ENCODE measurements at places on chromosomes 13 and 19. TPM values are rescaled to one million over a fixed set of nuclear protein-coding genes. Genes with fewer than 3 reads are reported as not detected.

DNA sequence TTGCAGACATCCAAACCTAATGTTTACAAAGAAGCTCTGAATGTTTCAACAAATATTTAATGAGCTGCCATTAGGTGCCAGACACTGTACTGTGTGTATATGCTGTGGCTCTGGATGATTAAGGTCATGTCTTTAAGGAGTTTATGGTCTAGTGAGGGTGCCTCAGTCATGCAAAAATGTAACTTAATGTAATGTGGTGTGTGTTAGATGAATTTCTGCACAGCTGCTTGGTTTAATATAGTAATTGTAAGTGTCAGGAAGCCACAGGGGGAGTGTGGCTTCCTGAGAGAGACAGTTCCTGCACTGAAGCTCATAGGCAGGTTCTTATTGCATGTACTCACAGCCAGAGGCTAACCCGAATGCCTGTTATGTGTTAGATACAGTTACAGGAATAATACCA, 43.3 kb downstream of the SPATA13 start:
- no peak for DNase-seq

GRCh38 chr13:20860844-20861243, 41.7 kb downstream of the XPO4 start:
- DNase-seq = no peak

- peak; percentile 56 for DNase-seq
Measured at GRCh38 chr13:31629085-31629780, 110.1 kb upstream of the RXFP2 start.

DNA sequence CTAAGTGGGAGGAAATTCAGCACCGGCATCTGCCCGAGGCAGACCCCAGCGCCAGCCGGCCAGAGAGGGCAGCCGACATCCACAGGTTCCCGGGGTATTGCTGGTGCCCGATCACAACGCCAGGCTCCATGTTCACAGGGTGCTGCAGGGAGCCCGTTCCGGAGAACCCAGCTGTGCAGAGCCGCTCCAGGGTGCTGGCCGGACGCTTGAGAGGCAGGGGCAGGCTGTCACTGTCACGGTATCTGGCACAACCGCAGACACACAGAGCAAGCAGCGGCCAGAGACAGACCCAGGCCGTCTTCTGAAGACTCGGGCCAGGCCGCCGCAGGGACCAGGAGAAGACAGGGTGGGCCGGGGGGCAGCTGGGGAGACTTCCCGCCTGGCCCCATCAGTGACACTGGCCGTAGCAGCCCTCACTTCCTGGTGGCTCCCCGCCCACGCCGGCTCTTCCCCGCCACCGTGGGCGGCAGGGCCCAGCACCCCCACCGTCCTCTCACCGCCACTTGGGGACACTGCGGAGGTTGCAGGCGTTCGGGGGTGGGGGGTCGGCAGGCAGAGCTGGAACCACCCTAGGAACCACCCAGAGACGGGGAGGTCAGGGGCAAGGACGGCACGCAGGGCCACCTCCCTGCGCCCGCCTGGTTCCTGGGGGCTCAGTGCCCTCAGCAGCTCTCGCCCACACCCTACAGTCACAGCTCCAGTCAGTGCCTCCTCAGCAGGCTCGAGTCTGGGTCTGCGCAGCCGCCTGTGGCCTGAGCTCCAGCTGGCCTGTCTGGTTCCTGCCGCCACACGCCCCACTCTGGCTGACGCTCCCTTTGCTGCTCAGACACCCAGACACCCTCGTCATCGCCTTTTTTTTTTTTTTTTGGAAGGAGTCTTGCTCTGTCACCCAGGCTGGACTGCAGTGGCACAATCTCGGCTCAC, 3.8 kb downstream of the RNF126 start:
- peak; percentile 53 for DNase-seq

The GJB6 gene
- total RNA-seq = not detected

DNA sequence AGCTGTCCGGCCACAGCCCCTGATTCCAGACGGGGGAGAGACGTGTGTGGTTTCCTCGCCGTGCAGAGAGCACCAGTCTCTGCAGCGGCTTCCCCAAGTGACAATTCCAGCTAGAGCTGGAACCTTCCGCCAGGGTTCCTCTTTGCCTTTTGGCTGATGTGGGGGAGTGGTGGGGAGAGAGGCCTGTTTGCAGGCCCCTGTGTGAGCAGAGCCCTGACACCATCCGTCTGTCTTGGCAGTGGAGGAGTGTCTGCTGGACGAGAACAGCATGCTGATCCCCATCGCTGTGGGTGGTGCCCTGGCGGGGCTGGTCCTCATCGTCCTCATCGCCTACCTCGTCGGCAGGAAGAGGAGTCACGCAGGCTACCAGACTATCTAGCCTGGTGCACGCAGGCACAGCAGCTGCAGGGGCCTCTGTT, 25.0 kb downstream of the LAMP1 start:
- DNase-seq = no peak

- no peak for DNase-seq
Measured at GRCh38 chr19:13981988-13982501, 24.1 kb downstream of the RFX1 start.

GRCh38 chr19:38742906-38743305, 1.4 kb downstream of the CAPN12 start:
- no peak for DNase-seq

GRCh38 chr13:50126263-50126992, 111.2 kb downstream of the KCNRG start:
- no peak for DNase-seq

The LILRB4 gene
- total RNA-seq = not detected

DNA sequence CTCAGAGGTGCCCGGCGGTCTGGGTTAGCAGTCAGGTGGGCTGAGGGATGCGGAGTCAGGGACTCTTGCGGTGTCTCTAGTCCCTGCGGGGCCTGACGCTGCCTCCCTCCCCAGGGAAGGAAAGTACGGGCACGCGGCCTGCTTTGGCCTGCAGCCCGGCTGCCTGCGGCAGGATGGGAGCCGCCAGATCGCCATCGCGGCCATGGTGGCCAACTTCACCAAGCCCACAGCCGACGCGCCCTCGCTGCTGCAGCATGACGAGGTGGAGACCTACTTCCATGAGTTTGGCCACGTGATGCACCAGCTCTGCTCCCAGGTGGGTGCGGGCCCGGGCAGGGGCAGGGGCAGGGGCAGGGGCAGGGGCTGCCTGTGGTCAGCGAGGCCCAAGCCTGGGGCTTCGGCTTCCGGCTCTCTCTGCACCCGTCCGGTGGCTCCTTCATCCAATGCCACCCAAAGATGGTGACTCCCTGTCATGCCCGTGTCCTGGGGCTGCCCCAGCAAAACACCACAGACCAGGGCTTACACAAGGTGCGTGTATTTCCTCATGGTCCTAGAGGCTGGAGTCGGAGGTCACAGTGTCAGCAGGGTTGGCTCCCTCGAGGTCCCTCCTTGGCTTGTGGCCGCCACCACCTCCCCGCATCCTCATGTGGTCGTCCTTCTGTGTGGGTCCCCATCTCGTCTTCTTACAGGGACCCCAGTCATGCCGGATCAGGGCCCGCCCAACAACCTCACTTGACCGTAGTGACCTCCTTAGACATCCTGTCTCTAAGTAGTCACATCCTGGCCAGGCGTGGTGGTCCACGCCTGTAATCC, 11.3 kb upstream of the ZNF554 start:
- no peak for DNase-seq

The PRX gene
- 1.5 TPM for total RNA-seq

DNA sequence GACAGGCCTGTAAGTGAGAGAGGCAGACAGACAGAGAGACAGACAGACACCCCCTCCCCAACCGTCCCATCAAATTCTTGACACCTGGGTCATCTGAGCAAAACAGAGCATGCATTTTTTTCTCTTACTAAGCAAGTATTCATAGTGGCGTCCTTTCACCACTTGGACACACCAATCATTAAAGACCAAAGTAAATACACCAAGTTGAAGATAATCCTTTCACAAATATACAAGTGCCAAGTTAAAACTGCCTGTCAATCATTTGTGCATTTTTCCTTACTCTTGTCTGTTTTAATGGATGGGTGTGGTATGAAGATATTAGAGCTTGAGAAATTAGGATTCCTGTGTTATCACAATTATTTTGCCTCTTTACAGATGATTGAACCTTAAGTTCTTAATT, 337.3 kb downstream of the ATP8A2 start:
- no peak for DNase-seq

The SIAH3 gene
- not detected for total RNA-seq

DNA sequence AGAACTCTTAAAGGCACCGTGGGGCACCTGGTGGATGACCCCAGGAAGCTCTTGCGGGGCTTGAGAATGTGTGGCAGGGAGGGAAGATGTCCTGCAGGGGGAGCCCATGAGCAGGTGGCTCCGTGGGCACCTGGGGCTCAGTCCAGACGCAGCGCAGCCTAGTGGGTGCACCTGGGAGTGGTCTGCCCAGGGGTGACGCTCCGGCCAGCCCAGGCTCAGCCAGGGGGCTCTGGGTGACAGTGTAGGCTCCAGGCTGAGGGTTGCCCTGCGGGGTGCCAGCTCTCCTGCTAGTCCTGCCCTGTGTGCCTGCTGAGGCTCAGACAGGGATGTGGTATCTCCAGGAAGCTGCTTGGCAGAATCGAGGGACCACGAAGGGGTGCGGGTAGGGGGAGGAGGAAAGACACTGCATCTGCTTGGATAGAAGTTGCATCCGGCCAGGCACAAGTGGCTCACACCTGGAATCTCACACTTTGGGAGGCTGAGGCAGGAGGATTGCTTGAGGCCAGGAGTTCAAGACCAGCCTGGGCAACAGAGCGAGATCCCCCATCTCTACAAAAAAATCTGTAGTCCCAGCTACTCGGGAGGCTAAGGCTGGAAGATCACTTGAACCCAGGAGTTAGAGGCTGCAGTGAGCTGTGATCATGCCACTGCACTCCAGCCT, 15.0 kb upstream of the PGLS start:
- no peak for DNase-seq

- DNase-seq = no peak
Measured at GRCh38 chr19:57031106-57031505, 88.7 kb upstream of the USP29 start.

The PDE4C gene
- 0.64 TPM for total RNA-seq

The CEACAM4 gene
- total RNA-seq = not detected
